ENCODE measurements at places on chromosomes 16 and 17.

DNA sequence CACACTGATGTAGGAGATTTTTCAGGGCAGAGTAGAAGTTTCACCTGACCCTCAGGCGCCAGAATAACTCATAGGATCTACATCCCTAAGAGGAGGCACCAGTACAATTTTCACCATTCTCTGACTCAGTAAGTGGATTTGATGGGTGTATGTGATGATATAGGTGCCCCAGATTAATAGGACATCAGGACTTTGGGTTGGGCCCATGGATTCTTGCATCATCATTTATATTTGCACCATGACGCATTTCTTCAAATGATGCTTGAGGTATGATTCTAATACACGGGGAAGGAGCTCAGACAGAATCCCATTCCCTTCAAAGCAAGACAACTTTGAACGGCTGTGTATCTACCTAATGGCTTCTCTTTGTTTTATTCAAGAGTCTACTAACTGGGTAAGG lies 173.2 kb downstream of the TMEM114 start:
- no peak for DNase-seq

- no peak for DNase-seq
These were observed 22.3 kb upstream of the KRT10 start for GRCh38 chr17:40844671-40845107.

- DNase-seq = no peak
These were observed 23.1 kb upstream of the CDC42EP4 start for GRCh38 chr17:73334771-73335513.

GRCh38 chr17:18004345-18004744 lies 31.7 kb downstream of the DRC3 start:
- DNase-seq = no peak

GRCh38 chr17:2624292-2624731 lies 30.9 kb downstream of the PAFAH1B1 start:
- no peak for DNase-seq

GRCh38 chr16:62967163-62967562 lies 930.9 kb upstream of the CDH8 start:
- no peak for DNase-seq
